ENCODE measurements at places on chromosomes 7 and 10.

- no peaks in the 10 kb centered on the region for H3K4me1 ChIP-seq
- DNase-seq, result no peak
- H3K4me3 ChIP-seq, result no peak overlapping the region
- H3K36me3 ChIP-seq, result no peaks in the 10 kb centered on the region
These were observed 241.4 kb upstream of the NPVF start for GRCh38 chr7:25469669-25470068.

GRCh38 chr10:1968257-1969033, 231.1 kb upstream of the ADARB2 start:
- no peaks in the 10 kb centered on the region for H3K4me1 ChIP-seq
- no peak for DNase-seq
- no peaks in the 10 kb centered on the region for H3K27me3 ChIP-seq
- H3K4me3 ChIP-seq, result no peak overlapping the region
- H3K36me3 ChIP-seq, result no peaks in the 10 kb centered on the region
- no peak overlapping the region for H3K27ac ChIP-seq

GRCh38 chr10:8057636-8058273, 3.3 kb downstream of the GATA3 start:
- no peak for DNase-seq
- H3K27me3 ChIP-seq, result peaks cover 58% of the 10 kb centered on the region
- H3K4me3 ChIP-seq, result peak overlapping the region; percentile 68
- no peaks in the 10 kb centered on the region for H3K36me3 ChIP-seq

DNA sequence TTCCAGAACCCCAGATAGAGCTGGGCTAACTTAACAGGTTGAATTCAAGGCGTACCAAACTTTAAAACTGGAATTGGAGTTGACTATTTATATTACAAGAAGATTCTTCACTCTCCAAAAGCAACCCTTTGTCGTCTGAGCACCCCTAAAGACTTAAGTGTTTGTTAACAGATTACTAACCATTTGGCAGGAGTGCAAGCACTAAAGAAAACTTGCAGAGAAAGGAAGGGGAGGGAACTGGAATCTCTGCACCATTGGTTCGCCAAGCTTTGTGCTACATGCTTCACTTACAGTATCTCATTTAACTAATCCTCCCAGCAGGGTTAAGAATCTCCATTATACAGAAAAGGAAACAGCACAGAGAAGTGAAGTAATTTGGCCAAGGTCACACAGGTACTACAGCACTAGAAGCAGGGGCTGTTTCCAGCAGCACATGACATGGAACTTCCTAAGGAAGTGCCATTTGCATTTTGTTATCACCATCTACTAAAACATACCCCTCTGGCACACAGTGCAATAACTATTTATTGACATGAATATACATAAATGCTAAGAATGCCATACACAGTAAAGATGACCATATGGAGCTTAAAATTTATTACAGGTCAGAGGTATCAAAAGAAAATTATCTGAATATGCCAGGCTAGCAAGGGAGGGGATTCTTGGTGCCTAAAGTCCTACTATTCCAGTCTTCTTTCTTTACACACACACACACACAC, 201.2 kb downstream of the KCNMA1 start:
- no peak overlapping the region for H3K4me3 ChIP-seq
- H3K27me3 ChIP-seq, result no peaks in the 10 kb centered on the region
- no peaks in the 10 kb centered on the region for H3K4me1 ChIP-seq
- H3K36me3 ChIP-seq, result no peaks in the 10 kb centered on the region
- H3K27ac ChIP-seq, result no peak overlapping the region
- no peak for DNase-seq

- no peak for DNase-seq
- H3K27me3 ChIP-seq, result no peaks in the 10 kb centered on the region
- H3K4me3 ChIP-seq, result no peak overlapping the region
- H3K4me1 ChIP-seq, result no peaks in the 10 kb centered on the region
- no peaks in the 10 kb centered on the region for H3K36me3 ChIP-seq
- H3K27ac ChIP-seq, result no peak overlapping the region
These were observed 232.0 kb upstream of the NRP1 start for GRCh38 chr10:33566426-33566825.

DNA sequence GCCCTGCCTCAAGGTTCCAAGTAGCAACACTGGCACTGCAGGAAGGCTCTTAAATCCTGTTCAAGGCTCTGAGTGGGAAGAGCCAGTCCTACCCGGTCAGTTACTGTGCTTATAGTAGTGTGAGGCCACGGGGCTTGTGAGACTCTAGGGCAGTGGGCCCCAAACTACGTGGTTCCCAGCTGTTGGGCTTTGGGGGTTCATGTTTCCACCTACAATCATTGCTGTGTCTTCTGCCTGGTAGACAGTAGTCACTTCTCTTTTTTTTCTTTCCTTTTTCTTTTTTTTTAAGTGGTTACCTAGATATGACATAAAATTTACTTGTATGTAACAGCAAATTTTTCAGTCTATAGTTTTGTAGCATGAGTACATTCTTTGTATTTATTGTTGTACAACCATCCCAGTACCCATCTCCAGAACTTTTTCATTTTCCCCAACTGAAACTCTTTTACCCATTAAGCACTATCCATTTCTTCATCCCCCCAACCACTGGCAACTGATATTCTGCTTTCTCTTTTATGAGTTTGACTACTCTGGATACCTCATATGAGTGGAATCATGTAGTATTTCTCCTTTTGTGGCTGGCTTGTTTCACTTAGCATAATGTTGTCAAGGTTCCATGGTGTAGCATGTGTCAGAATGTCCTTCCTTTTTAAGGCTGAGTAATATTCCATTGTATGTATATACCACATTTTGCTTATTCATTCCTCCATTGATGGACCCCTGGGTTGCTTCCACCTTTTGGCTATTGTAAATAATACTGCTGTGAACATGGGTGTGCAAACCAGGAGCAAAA, 7.7 kb downstream of the UBTD1 start:
- no peaks in the 10 kb centered on the region for H3K27me3 ChIP-seq
- no peak overlapping the region for H3K4me3 ChIP-seq
- H3K27ac ChIP-seq, result no peak overlapping the region

DNA sequence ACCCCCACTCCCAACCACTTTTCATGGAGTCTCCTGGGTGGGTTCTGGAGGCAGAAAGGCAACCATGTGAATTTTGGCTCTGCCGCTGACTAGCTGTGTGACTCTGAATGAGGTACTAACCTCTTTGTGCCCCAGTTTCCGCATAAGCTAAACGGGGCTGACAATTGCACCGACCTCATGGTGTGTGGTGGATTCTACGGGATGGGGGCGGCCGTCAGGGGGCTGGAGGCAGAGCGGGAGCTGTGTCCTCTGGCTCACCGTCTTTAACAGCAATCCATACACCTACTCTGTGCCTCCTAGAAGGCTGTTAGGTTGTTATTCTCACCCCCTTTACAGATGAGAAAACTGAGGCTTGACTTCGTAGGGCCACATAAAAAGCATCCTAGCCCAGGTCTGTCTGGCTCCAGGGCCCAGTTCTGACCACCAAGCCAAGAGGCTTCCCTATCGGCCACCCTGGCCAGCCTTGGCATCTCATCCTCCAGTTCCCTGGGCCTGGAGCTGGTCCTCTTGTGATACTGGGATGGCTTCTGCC, 4.3 kb upstream of the SLC29A3 start:
- no peak for DNase-seq
- H3K27ac ChIP-seq, result no peak overlapping the region
- H3K4me3 ChIP-seq, result peak overlapping the region; percentile 11
- H3K36me3 ChIP-seq, result no peaks in the 10 kb centered on the region
- peaks cover 31% of the 10 kb centered on the region for H3K4me1 ChIP-seq
- no peaks in the 10 kb centered on the region for H3K27me3 ChIP-seq

DNA sequence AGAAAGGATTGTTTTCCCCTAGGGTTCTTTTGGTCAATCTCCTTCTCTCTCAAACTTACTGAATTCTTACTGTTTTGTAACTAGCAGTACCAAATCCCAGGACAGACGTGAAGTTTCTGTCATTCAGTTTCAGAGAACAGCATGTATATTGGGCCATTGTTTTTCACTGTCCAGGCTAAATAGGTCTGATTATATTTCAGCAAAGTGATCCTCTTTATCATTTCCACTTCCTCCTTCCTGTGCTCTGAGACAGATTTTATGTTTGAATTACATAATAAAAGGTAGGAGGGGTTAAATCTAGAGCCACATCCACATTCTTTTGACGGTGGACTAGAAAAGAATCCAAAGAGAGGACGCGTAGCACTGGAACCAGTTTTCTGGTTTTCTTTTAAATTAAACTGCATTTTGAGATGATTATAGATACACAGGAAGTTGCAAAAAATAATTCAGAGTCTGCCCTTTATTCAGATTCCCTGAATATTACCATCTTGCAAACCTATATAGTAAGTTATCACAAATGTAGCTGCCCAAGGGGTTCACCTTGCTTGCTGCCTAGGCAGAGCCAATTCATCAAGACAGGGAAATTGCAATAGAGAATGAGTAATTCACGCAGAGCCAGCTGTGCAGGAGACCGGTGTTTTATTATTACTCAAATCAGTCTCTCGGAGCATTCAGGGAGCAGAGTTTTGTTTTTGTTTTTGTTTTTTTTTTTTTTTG, 40.1 kb downstream of the AKR1E2 start:
- H3K27me3 ChIP-seq, result no peaks in the 10 kb centered on the region
- no peaks in the 10 kb centered on the region for H3K36me3 ChIP-seq
- H3K27ac ChIP-seq, result no peak overlapping the region
- no peaks in the 10 kb centered on the region for H3K4me1 ChIP-seq
- H3K4me3 ChIP-seq, result no peak overlapping the region

DNA sequence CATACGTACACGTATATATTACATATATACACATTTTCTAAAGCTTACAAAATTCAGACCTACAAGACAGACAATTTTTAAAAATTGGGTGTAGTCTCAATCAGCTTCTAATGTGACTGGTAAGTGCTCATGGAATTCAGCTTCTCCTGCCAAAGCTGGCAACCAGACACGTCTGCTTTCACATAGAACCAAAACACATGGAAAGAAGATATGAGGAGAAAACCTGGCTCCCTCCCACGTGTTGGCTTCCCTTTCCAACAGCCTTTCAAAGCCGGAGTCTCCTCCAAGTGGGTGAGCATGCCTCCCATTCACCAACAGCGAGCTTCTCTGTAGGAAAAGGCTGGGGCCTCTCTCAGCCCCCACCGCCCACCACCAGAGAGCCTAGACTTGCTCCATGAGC, 33.4 kb downstream of the CDCA7L start:
- H3K4me3 ChIP-seq, result no peak overlapping the region
- no peak for DNase-seq
- H3K27me3 ChIP-seq, result no peaks in the 10 kb centered on the region
- peaks cover 29% of the 10 kb centered on the region for H3K36me3 ChIP-seq
- H3K27ac ChIP-seq, result no peak overlapping the region

DNA sequence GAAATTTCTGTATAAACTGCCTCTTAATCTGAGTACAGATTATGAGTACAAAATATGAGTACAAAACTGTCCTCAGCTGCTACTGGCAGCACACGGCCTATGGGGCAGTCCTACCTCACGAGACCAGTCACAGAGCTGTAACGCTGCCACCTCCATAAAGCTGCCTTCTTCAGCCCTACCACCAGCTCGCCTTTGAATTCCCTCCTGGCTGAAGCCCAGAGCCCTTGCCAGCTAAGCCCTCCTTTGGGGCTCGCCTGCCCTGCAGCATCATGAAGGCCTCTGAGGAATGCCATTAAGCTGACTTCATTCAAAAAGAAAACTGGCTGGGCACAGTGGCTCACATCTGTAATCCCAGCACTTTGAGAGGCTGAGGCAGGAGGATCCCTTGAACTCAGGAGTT, 180.0 kb upstream of the SH2B2 start:
- H3K4me3 ChIP-seq, result no peak overlapping the region
- H3K27ac ChIP-seq, result no peak overlapping the region
- H3K4me1 ChIP-seq, result no peaks in the 10 kb centered on the region
- peaks cover 25% of the 10 kb centered on the region for H3K36me3 ChIP-seq

GRCh38 chr10:14580671-14581332, 193.9 kb downstream of the FAM107B start:
- H3K27ac ChIP-seq, result no peak overlapping the region
- H3K27me3 ChIP-seq, result no peaks in the 10 kb centered on the region
- DNase-seq, result no peak
- no peaks in the 10 kb centered on the region for H3K36me3 ChIP-seq

DNA sequence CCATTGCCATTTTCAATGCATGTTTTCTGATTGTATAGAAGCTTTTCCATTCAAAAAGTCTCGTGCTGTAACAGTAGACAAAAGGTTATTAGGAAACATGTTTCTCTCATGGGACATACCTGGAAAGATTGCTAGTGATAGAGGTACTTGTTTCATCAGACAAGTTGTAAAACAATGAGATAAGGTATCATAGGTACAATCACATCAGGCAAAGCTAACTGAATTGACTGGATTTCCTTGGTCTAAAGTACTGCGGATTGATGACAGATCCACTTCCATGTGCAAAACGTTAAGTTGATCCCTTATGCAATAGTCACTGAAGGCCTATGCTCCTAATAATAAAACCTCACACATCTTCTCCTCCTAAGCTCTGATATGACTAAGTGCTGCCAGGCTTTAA, 6.5 kb upstream of the RNF32 start:
- no peaks in the 10 kb centered on the region for H3K27me3 ChIP-seq
- H3K27ac ChIP-seq, result no peak overlapping the region
- no peaks in the 10 kb centered on the region for H3K4me1 ChIP-seq
- no peak for DNase-seq

DNA sequence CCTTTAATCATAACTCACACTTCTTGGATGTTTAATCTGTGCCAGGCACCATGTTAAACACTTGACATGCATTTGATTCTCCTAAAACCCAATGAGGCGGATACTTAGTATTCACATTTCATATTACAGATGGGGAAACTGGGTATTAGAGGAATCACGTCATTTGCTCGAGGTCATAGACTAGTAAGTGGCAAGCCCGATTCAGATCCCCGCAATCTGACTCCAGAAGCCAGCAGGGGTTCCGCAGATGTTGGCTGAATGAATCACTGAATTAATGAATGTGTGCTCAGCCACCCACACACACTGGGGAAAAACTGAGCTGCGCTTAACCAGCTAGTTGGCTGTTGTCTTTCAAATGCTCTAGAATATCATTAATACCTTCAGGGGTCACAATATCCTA, 22.5 kb upstream of the ENO4 start:
- no peak overlapping the region for H3K27ac ChIP-seq
- DNase-seq, result no peak
- H3K27me3 ChIP-seq, result no peaks in the 10 kb centered on the region
- H3K4me3 ChIP-seq, result no peak overlapping the region
- peaks cover 7% of the 10 kb centered on the region for H3K36me3 ChIP-seq

- H3K27me3 ChIP-seq, result peaks cover 17% of the 10 kb centered on the region
- H3K27ac ChIP-seq, result no peak overlapping the region
- H3K4me1 ChIP-seq, result peaks cover 21% of the 10 kb centered on the region
- no peak for DNase-seq
- no peak overlapping the region for H3K4me3 ChIP-seq
These were observed 16.7 kb downstream of the NOS3 start for GRCh38 chr7:151007469-151007898.

Data from suprapubic skin (tissue), 4 donors.